IPS DF 6.9 (cell line): ENCODE measurements at places on chromosomes 5 and 9.
A peak's percentile ranks its signal among the peaks of the same experiment; 100 is the strongest.

- DNase-seq: no peak
Observed at GRCh38 chr9:69140123-69140735, 33.8 kb upstream of the TJP2 start.

GRCh38 chr9:136644343-136644592 lies 18.4 kb upstream of the EGFL7 start:
- DNase-seq: no peak

DNA sequence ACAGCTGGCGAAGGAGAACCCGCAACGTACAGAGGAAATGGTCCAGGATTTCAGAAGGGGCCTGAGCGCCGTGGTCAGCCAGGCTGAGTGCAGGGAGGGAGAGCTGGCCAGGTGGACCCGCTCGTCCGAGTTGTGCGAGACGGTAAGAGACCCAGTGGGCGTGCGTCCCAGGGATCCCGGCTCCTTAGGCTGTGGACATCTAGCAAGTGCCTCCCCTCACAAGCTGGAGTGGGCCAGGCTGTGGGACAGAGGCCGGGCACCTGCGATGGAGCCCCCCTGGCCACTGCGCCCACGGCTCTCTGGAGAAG lies 29.5 kb upstream of the LRRC14B start:
- no peak for DNase-seq

GRCh38 chr9:15211160-15211814 lies 95.7 kb downstream of the TTC39B start:
- DNase-seq: peak; percentile 67

- DNase-seq: no peak
Observed at GRCh38 chr5:14977058-14977685, 105.6 kb upstream of the ANKH start.

DNA sequence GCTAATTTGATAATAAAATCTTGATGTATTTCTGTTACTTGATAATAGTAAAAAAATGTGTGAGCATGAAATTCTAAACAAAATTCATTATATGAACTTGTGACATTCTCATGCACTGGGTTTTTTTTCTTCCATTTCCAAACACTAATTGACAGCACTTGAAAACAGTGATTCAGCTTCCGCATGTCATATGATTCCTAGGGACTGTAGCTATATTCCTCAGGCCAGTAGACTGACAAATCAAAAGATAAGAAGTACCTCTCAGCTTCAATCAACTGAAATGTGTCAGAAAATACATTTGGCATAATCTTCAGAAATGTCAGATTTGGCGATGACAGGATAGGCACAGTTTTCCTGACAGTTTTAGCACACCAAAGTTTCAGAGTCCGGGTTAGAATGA lies 52.5 kb downstream of the EFNA5 start:
- DNase-seq: no peak

DNA sequence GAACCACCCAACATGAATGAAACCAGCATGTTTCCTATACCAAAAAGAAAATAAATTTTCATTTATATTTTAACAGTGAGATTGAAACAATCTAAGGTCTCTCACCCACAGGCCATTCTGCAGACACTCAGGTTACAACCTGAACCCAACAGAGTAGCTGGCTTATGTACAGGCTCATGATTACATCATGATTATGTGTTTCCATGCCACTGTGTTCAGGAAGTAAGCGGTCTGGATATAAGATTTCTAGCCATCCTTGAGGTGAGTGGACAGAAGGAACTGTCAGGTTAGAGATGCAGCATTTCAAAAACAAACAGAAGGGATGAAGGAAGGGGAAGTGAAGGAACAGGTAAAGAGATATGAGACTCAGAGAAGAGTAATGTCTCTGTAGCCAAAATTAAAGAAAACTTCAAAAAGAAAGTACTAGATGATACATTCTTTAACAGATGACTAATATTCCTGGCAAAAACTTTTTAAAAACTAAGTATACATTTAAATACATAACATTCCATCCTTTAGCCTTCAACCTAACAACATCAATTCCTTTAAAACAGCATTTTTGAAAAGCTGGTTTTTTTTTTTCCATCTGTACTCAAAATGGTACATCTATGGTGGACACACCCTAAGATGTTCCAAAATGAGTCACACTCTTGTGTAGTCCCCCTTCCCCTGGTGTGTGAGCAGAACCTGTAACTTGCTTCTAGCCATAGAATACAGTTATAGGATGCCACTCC lies 119.8 kb downstream of the LPAR1 start:
- DNase-seq: no peak

DNA sequence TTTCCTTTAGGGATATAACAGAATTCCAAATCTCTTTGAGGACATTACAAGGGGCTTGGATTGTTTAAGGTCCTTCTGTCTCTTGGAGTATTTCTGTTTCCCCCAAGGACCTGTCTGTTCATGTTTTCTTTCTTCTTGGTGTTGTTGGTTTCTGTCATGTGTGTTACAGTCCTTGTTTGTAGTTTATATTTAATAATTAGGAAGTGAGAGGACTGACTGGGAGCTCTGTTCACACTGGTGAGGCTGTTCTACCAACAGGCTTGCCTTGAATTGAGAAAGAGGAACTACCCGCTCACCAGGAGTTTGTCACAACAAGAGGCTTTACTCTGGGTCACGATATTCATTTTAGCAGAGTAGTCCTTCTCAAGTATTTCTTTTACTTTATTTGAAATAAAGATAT lies 119.2 kb upstream of the SV2C start:
- no peak for DNase-seq

DNA sequence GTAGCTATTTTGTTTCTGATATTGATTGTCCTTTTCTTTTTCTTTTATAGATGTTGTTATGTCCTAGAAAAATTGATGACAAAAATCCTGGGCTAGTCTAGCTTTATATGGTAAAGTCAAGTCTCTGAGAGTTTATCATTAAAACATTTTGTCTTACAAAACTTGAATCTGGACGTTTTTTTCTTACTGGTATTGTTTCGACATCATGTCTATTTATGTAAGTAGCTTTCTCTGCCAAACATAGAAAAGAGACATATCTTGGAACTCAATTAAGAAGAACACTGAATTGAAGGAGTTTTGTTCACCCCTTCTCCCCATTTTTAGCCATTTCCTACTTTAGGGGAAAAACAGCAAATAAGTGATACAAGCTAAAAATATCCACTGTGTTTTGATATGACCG lies 151.5 kb downstream of the ISOC1 start:
- no peak for DNase-seq

- peak; percentile 84 for DNase-seq
Observed at GRCh38 chr9:100216178-100216787, 117.2 kb downstream of the INVS start.

- no peak for DNase-seq
Observed at GRCh38 chr5:140023611-140024191, 19.4 kb downstream of the NRG2 start.

DNA sequence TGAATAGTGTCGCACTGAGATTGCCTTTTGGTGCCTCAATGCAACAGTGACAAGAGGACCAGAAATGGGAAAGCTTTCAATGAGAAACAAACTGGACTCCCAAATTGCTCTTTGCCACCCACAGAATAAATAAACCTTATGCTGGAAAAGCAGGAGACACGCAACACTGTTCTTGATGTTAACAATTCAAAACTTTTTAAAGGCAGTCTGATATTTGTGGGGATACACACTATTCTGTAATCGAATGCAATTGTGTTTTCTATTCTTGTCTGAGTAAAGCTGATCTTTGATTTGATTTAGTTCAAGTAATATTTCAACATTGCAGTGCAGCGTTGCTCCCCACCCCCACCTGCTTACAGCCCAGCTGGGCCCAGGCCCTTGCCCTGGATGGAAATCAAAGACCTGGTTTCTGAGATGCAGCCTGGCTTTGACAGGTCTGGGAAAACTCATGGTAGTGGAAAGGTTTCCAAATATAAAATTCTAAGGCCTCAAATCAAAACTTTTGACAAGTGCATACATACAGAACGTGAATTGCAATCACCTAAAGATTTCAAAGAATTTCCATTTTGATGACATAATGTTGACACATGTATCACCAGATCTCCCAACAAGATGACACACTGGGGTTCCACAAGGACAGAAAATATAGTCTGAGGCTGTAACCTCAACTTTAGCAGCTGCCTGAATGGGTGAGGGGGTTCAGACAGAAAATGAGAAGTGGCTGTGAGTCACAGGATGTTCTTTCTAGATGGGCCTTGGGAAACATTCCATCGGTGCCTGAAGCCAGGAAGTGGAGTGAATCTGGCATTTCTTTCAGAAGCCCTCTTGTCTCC lies 55.1 kb downstream of the ABCA1 start:
- no peak for DNase-seq

- no peak for DNase-seq
Observed at GRCh38 chr9:72213906-72214305, 64.7 kb downstream of the GDA start.

- DNase-seq: no peak
Observed at GRCh38 chr5:148839960-148840359, 13.5 kb downstream of the ADRB2 start.

DNA sequence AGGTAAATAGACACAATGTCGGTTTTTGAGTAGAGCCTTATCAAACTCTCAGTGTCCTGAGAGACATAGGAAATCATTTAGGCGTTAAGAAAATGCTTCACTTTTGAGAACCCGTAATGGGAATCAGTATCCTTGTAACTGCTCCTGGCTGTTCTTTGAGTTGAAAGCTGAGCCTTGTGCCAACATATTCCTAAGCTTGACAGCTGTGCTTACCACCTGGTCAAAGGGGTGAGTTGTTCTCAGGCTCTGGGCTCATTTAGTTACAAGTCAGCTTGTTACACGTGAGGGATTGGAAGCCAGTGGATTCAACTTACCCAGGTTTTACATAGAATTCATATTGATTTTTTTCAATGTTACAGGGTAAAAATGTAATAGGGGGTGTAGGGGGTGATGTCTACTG lies 145.9 kb downstream of the GABRB2 start:
- no peak for DNase-seq

- no peak for DNase-seq
Observed at GRCh38 chr9:134364391-134365114, 38.3 kb downstream of the RXRA start.

GRCh38 chr9:107180206-107180605 lies 102.9 kb upstream of the RAD23B start:
- no peak for DNase-seq

DNA sequence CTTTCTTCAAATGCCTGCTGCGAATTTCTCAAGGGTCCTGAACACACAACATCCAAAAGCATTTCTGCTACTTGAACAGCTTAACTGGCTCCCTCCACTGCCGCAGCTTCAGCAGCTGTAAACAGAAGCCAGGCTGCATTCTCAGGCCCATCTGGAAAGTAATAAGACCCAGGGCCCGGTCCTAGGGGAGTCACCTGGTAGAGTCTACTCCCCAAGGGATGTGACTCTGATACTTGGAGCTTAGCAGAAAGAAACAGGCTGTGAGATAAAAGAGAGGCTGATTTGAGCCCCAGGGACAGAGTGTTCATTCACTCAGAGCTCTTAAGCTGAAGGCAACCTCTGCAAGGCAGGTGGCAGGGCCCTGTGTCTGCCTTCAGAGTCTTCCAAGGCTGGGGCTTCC lies 356.8 kb downstream of the SPOCK1 start:
- no peak for DNase-seq

DNA sequence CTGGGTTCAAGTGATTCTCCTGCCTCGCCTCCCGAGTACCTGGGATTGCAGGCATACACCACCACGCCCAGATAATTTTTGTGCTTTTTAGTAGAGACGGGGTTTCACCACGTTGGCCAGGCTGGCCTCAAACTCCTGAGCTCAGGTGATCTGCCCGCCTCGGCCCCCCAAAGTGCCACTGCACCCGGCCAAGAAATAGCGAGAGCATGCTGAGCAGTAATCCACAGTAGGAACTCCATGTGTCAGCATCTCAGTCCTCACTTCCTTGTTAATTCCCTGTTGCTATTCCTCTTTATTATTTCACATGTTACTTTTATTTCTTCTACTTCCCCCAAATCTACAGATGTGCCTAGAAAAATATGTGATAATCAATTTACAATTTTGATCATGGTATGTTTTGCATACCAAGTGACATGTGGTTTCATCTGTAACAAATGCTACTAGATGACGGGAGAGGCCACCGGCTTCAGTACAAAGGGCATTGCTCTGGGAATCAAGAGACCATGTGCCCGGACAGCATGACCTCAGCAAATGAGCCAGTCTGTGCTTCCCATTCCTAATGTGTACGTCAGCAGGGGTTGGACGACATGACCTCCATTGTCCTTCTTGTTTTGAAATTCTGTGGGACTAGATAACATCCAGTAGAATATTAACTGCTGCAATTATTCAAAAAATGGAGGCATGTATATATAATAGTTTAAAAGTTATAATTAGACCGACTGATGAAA lies 61.6 kb downstream of the FNBP1 start:
- no peak for DNase-seq

GRCh38 chr5:164370841-164371240 lies 865.4 kb downstream of the MAT2B start:
- DNase-seq: no peak

DNA sequence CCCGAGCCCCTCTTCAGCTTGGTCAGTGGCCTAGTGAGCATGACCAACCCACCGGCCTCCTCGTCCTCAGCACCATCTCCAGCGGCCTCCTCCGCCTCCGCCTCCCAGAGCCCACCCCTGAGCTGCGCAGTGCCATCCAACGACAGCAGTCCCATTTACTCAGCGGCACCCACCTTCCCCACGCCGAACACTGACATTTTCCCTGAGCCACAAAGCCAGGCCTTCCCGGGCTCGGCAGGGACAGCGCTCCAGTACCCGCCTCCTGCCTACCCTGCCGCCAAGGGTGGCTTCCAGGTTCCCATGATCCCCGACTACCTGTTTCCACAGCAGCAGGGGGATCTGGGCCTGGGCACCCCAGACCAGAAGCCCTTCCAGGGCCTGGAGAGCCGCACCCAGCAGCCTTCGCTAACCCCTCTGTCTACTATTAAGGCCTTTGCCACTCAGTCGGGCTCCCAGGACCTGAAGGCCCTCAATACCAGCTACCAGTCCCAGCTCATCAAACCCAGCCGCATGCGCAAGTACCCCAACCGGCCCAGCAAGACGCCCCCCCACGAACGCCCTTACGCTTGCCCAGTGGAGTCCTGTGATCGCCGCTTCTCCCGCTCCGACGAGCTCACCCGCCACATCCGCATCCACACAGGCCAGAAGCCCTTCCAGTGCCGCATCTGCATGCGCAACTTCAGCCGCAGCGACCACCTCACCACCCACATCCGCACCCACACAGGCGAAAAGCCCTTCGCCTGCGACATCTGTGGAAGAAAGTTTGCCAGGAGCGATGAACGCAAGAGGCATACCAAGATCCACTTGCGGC lies 1.8 kb downstream of the EGR1 start:
- no peak for DNase-seq

DNA sequence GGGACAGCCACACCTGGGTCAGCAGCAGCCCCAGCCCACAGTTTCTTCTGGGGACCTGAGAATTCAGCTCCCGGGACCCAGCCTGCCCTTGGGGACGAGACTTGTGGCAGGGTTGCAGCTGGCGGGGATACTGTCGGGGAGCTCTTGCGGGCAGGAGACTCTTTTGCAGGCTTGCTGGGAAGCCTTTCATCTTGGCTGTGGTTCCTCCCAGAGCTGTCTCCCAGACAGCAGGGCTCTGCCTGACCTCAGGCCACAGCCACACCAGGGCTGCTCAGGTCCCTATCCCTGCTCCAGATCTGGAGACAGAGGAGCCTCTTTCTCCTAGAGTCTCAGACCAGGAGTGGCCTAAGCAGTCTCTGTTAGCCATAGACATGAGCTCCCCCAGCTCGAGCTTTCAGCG lies 4.7 kb upstream of the MYMK start:
- DNase-seq: no peak
